Spleen (tissue), 13 donors: ENCODE measurements at places on chromosomes 4 and X. TPM values are rescaled to one million over a fixed set of nuclear protein-coding genes. Genes with fewer than 3 reads are reported as not detected.

DNA sequence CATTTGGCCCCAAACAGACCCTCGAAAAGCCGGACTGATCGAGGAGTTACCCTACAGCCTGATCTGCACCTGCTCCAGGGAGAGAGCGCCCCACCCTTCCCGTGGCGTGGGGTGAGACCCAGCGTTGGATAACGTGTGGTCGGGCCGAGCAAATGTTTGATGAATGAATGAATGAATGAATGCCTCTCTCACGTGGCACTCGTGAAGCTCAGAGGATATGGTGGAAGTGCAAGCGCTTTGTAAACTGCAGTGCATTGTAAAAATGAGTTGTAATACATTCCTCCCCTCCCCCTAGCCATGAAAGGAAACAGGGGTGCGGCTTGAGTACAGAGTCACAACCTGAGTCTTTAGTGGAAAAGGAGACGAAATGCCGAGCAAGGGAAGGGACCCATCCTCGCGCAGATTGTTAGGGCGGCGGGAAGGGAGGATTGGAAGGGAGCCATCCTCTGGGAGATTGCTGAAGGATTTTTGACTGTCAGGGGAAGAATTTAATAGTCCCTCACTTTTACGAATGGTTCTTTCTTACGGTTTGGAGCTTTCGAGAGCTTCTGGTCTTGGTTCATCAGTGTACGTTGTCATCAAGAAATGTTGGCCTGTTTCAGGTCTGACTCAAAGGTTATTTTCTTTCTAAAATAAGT, 772 bp upstream of the FBXW7 start:
- H3K4me1 ChIP-seq: peaks cover 59% of the 10 kb centered on the region
- DNase-seq: peak; percentile 86
- peak overlapping the region; percentile 94 for H3K27ac ChIP-seq
- peak overlapping the region; percentile 93 for H3K4me3 ChIP-seq

GRCh38 chr4:7206911-7207567, 14.7 kb downstream of the SORCS2 start:
- H3K36me3 ChIP-seq: no peaks in the 10 kb centered on the region
- H3K27me3 ChIP-seq: no peaks in the 10 kb centered on the region
- H3K27ac ChIP-seq: no peak overlapping the region
- no peak overlapping the region for H3K4me3 ChIP-seq
- DNase-seq: no peak

GRCh38 chrX:56744996-56745395, 16.0 kb downstream of the NBDY start:
- no peaks in the 10 kb centered on the region for H3K27me3 ChIP-seq
- H3K4me1 ChIP-seq: no peaks in the 10 kb centered on the region
- H3K36me3 ChIP-seq: no peaks in the 10 kb centered on the region

GRCh38 chrX:148572337-148572736, 71.9 kb downstream of the AFF2 start:
- no peak overlapping the region for H3K27ac ChIP-seq
- no peak for DNase-seq
- no peaks in the 10 kb centered on the region for H3K27me3 ChIP-seq
- no peaks in the 10 kb centered on the region for H3K36me3 ChIP-seq

CNKSR2 gene
- 16.3 TPM for total RNA-seq
